CD4-positive, alpha-beta T cell treated with Interleukin-10 for 1 hour (primary cell): ENCODE measurements at places on chromosomes 7 and 10.

DNA sequence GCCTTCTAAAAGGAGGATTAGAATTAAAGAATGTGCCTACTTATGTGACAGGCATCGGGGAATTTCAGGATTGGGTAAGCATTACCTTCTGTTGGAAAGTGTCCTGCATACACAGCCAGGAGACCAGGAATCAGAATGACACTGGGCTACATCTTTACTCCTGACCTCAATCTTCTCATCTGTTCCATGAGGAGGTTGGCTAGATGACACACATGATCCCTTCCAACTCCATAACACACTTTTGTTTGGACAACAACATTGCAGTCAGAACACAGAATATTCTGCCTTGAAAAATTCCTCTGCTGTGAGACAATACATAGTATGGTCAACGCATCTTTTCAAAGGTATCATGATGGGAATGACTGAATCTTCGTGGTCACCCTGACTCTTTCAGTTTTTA is 1281.2 kb upstream of the SORCS1 start:
- no peak for DNase-seq

GRCh38 chr10:17905491-17905890 is 46.2 kb upstream of the SLC39A12 start:
- no peak for DNase-seq

DNA sequence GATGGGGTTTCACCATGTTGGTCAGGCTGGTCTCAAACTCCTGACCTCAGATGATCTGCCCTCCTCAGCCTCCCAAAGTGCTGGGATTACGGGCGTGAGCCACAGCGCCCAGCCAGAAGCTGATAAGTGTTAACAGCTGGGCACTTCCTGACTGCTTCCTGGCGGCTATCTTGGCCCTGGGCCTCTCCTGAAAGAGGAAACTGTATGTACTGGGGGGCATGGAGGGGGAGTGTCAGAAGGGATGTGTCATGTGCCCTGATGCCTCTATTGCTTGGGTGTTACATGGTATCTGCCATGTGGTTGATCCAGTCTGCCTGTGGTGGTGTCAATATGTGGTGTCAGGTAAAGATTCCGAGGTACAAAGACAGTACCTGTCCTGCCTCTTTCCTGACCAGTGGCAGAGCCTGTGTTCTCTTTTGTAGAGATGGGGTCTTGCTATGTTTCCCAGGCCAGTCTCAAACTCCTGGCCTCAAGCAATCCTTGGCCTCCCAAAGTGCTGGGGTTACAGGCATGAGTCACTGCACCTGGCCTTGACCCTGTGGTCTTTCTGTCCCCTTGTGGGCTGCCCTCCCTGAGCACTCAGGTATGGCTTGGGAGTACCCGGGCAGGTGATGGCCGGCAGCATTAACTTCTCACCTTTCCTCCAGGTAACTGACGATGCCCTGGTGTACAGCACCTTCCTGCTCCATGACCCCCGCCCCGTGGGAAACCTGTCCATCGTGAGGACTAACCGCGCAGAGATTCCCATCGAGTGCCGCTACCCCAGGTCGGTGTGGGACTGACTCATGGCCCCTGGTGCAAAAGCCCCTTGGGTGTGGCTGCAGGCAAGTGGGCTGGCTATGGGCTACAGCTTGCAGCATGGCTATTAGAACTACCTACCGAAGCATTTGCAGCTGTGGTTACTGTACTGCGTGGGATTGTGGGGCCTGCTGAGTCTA is 4.4 kb downstream of the ZP3 start:
- DNase-seq: no peak

GRCh38 chr10:35006836-35007235 is 83.3 kb downstream of the CUL2 start:
- no peak for DNase-seq

GRCh38 chr7:149625340-149625946 is 127.8 kb upstream of the ZNF746 start:
- DNase-seq: peak; percentile 56

DNA sequence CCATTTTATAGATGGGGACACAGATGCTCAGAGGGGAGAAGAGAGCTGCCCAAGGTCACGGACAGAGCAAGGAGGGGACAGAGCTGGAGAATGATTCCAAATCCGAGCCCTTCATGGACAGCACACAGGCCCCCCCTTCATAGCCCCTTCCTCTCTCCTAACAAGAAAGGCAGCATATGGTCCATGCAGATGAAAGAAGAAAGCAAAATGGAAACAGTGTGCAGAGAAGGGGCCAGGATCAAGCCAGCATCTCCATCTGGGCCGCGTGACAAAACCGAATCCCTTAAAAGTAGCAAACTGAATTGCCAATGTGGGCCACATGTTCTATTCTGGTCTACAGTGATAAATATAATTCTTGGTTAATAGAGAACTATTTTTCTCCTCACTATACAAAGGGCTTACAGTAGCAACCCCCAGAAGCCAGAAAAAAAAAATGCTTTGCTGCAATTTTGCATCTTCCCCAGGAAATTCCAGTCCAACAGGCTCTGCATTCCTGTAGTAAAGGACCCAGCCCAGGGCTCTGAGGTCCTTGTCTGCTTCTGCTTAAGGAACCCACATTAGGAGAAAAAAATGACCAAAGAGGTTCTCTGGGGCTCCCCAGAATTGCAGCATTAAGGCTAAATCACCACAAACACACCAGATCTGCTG is 7.8 kb downstream of the CPXM2 start:
- DNase-seq: no peak

DNA sequence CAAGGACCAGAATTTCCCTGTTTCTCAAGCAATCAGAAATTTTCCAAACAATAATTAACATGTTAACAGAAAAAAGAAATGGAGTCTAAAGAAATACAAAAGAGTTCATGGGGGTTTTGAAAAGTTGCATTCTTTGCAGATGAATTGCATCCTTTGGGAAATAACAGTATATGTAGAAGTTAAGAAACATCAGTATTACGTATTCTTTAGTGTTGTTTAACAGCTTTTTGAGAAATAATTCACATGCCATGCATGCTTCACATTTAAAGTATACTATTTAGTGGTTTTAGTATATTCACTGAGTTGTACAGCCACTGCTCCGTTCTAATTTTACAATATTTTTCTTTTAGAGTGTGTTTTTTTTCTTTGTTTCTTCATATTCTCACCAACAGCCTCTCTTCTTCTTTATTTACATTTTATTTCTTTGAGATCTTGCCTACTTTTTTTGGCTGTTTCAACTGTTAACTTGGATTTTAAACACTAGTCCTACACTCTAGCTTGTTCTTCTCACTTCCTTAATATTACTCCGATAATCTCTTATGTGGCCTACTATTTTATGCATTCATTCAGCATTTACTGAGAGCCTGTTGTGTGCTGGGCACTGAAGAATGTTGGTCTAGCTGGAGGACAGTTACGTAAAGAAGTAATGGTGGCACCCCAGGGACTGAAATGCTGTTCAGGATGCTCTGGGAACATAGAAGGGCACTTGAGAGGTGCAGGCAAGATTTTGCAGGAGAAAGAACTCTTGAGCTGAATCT is 330.1 kb downstream of the EXOC4 start:
- no peak for DNase-seq

- no peak for DNase-seq
Observed at GRCh38 chr7:33273356-33273755, 144.0 kb downstream of the BBS9 start.

DNA sequence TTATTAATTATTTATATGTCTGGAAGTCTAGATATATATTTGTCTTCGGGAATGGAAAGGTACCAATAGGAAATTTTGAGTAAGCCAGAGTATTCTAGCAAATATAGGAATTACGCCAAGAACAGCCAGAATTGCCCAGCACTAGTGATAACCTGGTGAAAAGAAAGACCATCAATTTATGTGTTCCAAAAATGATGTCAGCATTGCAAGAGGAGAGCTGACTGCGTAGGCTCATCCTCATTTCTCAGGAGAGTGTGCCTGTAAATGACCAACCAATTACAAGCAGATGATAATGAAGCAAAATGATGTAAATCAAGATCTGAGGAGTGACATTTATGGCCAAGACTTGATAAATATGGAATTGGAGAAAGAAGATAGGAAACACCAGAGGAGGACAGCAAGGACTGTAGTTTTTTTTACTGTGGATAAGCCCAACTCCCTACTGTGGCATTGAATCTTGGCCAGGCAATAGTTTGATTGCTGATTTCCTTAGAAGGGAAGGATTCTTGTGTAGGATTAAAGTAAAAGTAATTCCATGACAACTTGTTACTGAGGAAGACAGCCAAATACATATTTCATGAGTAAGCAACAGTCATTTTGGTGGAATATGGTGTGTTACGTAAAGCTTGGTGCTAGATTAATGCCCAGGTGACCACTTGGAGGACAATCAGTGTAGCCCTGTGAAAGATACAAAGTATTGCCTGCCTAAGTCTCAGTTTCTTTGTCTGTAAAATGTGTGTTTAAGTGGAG is 590.8 kb downstream of the AUTS2 start:
- DNase-seq: no peak

DNA sequence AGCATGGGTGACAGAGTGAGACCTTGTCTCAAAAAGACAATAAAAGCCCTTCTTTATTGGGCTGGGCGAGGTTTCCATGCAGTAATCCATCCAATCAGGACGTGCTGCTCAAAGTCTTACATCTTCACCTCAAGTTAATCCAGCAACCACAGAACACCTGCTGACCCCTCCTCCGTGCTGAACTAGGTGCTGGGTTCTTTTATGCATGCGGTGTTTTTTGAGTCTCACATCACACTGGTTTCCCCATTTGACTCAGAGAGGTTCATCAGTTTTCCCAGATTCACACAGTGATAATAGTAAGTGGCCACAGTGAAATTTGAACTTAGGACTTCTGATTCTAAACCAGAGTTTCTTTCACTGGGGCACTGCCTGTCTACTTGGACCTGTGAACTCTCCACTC is 58.3 kb upstream of the GTF2I start:
- DNase-seq: no peak

DNA sequence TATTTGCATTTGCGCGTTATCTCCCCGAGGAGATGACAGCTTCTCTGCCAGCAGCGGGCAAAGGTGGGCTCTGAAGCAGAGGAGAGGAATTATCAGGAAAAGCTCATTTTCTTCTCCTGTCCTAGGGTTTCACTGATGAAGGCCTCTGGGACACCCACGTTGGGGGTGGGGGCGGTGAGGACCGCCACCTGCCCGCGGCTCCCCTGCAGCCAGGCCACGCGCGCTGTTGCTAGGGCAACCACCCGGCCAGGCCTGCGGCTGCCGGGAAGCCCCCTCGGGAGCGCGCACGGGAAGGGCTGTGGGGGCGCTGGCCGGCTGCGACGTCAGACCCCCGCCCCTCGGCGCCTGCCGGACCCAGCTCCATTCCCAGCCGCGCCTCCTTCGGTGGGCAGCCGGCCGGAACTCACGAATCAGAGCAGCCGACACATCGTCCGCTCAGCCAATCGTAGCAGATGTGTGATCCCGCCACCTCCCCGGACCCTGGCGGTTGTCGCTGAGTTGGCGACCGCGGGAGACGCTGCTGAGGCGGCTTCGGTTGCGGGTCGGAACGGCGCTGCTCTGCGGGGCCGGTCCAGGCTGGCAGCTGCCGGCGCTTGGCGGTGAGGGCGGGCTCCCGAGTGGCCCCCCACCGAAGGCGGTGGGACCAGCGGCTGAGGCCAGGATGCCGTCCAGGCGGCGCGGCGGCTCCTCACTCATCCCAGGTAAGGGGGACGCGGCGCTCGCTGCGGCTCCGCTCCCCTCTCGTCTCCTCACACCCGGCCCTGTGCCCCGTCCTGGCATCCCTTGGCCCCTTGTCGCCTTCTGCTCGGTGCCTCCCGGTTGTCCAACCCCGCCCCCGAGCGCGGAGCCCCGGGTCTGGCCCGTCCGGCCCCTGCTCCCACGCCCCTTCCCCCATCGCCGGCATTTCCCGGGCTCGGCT is at the start of gene TPST1:
TPST1 (plus strand) TSS at position 513 of the 919 bp plus-strand sequence. CDS start 35,092 bp downstream, outside the sequence.
- peak; percentile 85 for DNase-seq

- DNase-seq: no peak
Observed at GRCh38 chr7:50653126-50653864, 88.1 kb upstream of the DDC start.

- no peak for DNase-seq
Observed at GRCh38 chr7:45703911-45704682, 129.9 kb downstream of the ADCY1 start.

- DNase-seq: no peak
Observed at GRCh38 chr7:36925207-36925606, 200.9 kb upstream of the AOAH start.

DNA sequence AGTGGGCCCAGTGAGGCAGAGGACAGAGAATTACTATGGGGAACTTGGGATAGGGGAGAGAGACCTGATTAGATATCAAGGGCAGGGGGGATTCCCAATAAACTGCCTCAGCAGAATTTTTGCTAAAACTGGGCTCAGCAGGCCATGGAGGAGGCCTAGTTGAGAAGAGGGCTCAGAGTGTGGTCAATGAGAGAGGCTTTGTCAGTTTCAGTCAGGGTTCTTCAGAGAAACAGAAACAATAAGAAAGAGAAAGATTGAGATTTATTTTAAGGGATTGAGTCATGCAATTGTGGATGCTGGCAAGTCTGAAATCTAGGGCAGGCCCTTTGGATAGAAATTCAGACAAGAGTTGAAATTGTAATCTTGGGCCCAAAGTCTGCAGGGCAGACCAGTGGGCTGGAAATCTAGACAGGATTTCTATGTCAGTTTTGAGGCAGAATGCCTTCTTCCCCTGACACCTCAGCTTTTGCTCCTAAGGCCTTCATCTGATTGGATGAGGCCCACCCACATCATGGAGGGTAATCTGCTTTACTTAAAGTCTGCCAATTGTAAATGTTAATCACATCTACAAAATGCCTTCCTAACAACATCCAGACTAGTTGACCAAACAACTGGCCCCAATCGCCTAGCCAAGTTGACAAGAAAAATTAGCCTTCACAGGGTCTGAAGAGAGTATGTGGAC is 33.5 kb upstream of the CCSER2 start:
- DNase-seq: no peak

DNA sequence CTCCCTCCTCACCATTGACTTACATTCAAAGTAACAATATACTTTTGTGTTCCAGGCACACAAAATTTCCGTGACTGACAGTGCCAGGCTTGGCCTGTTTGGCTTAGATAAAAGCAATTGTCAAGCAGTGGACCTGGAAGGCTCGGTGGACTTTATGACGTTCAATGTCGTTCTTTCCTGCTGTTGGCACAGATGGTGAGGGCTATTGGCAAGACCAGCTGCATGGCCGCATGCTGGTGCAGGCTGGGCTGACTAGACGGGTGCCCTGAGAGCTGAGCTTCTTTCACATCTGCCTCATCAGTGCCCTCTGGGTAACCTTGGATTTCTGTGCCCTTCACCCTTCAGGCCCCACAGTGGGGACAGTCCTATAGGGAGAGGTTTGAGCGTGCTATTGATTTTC is 45.2 kb downstream of the WIPF3 start:
- no peak for DNase-seq

- DNase-seq: peak; percentile 75
Observed at GRCh38 chr7:1432411-1433082, 26.7 kb downstream of the MICALL2 start.

DNA sequence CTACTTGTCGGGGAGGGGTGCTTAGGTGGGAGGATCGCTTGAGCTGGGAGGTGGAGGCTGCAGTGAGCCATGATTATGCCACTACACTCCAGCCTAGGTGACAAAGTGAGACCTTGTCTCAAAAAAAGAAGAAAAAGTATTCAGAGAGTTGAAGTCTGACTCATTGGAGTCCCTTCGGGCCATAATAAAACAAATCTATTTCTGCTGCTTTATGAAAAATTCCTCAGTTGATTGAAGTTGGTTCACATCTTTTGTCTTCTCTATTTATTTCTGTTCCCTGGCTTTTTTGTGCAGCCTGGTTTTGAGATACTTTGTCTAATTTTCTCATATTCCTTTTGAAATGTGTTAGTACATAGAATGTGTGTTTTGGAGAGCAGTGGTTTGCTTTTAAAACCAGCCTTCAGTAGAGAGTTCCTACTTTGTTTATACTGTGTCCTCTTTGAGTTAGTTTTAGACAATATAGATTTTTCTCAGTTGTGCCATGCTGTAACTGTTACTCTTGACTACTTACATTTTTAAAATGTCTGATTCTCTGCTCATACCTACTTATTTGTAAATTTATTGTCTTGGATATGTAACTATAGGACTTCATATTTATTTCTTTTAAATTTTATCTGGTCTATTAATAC is 36.7 kb downstream of the LUC7L2 start:
- no peak for DNase-seq
